T-helper 9 cell (primary cell): ENCODE measurements at places on chromosomes 7 and 10.

DNA sequence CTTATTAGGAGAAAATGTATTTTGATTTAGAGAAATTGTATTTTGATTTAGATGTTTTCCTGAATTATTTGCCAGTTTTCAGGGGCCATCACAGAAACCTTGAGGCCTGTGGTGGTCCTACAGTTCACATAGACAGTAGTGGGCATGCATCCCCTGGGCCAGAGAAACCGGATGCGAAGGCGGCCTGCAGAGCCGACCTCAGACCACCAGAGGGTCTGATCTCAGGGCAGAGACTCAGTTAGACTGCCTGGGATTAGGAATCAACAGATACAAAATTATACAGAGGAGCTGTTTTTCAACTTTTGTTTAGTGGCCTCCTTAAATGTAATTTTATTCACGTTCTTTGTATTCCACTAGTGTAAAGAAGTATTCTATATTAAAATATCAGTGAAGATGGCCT lies 158.4 kb downstream of the PAXIP1 start:
- DNase-seq, result no peak

- DNase-seq, result no peak
Measured at GRCh38 chr7:149728491-149729375, 44.7 kb downstream of the ZNF467 start.

DNA sequence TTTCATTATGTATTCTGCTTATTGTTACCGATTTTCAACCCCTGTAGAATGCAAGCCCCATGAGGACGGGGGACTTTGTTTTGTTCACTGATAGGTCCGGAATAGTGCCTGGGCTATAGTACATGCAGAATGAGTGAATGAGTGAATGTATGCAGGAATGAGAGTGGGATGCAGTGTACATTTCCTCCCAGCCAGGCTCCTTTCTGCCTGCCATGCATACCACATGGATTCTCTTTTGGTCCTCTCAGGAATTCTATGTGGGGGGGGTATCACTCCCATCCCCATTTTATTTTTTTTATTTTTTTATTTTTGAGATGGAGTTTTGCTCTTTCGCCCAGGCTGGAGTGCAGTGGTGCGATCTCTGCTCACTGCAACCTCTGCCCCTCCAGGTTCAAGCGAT lies 16.7 kb downstream of the TRIM56 start:
- DNase-seq, result no peak

GRCh38 chr10:34280599-34281374 lies 534.3 kb downstream of the PARD3 start:
- DNase-seq, result no peak

- no peak for DNase-seq
Measured at GRCh38 chr10:111360260-111360925, 283.6 kb downstream of the ADRA2A start.
